ENCODE measurements at places on chromosomes 5 and 9.

DNA sequence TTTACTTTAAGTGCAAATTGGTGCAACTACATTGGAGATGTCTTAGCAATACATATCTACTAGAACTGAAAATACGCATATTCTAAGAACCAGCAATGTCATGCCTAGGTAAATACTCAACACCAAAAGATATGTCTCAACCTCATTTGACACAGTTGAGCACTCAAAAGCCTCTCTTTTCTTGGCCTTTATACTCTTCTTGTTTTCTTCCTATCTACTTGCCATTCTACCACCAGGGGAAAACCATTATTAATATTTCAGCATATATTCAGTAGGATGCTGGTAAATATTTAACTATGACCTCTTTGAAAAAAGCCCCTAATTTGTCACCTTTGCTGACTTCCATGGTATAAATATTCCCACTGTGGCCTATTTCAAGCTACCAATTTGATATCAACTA is 443.8 kb downstream of the LRRC70 start:
- no peak for DNase-seq

DNA sequence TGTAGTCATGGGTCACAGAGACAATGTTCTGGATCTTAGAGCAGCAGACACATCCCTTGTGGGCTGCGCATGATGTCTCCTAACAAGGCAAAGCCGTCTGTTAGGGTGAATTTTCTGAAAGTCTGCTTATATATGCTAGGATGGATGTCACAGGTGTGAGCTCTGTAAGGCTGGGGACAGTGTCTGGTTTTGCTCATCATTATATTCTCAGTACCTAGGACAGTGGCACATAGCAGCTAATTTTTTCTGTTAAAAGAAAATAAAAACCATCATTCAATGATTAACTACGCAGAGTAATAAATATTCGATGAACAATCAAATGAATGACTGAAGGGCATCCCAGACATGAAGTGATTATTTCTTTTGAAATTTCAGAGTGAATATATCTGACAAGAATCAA is 52.9 kb upstream of the FAM169A start:
- DNase-seq, result no peak

DNA sequence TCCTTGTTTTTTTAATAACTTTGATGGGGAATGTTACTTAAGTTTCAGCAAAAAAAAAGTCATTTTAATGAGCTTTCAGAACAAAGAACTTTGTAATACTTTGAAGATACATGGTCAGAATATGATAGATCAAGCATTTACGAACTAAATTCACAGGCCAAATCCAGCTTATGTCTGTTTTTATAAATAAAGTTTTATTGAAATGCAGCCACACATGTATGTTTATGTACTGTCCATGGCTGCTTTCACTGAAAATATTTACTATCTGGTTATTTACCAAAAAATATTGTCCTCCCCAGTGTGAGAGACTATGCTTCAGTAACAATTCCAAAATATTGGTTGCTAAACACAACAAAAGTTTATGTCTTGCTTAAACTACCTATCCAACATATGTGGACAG is 366.7 kb downstream of the PIK3R1 start:
- no peak for DNase-seq

- no peak for DNase-seq
Observed at GRCh38 chr5:176631383-176632200, 1.1 kb downstream of the EIF4E1B start.

DNA sequence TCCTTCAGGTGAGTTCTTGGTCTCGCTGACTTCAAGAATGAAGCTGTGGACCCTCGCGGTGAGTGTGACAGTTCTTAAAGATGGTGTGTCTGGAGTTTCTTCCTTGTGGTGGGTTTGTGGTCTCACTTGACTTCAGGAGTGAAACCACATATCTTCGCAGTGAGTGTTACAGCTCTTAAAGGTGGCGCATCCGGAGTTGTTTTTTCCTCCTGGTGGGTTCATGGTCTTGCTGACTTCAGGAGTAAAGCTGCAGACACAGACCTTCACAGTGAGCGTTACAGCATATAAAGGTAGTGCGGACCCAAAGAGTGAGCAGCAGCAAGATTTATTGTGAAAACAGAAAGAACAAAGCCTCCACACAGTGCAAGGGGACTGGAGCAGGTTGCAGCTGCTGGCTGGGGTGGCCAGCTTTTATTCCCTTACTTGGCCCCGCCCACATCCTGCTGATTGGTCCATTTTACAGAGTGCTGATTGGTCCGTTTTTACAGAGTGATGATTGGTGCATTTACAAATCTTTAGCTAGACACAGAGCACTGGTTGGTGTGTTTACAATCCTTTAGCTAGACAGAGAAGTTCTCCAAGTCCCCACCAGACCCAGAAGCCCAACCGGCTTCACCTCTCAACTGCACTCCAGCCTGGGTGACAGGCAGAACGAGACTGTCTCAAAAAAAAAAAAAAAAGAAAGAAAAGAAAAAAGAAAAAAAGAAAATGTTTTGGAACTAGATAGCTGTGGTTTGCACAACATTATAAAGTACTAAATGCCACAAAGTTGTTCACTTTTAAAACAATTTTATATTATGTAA is 9.1 kb upstream of the ERMP1 start:
- DNase-seq, result peak; percentile 80

DNA sequence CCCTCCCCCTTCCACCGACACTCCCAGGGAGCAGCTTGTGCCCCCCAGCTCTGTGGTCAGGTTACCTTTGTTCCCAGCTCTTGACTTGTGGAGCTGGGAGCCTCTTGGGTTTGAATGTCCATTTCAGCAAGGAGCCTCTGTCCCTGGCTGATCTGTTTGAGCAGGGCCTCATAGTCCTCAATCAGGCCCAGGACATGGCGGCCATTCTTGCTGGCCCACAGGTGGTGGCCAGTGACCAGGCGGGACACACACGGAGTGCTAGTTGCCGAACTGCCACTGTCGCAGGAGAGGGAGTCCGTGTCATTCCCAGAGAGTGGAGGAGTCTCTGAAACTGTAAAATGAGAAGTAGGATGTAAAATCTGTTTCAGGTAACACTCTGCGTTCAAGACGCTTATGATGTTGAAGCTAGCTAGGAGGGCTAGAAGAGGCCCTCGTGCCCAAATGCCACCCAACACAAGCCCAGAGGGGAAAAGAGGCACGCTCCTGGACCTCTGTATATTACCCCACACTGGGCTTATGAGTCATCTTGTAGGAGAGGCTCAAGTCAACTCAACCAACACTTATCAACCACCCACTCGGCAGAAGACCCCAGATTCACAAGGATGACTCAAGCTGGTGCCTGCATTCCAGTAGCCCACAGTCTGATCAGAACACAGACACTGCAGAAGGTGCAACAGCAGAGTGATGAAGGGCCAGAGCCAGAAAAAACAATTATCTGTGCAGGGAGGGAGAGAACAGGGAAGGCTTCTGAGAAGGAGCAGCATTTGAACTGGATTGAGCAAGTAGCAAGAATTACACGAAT is 177.0 kb downstream of the CDK5RAP2 start:
- DNase-seq, result no peak

DNA sequence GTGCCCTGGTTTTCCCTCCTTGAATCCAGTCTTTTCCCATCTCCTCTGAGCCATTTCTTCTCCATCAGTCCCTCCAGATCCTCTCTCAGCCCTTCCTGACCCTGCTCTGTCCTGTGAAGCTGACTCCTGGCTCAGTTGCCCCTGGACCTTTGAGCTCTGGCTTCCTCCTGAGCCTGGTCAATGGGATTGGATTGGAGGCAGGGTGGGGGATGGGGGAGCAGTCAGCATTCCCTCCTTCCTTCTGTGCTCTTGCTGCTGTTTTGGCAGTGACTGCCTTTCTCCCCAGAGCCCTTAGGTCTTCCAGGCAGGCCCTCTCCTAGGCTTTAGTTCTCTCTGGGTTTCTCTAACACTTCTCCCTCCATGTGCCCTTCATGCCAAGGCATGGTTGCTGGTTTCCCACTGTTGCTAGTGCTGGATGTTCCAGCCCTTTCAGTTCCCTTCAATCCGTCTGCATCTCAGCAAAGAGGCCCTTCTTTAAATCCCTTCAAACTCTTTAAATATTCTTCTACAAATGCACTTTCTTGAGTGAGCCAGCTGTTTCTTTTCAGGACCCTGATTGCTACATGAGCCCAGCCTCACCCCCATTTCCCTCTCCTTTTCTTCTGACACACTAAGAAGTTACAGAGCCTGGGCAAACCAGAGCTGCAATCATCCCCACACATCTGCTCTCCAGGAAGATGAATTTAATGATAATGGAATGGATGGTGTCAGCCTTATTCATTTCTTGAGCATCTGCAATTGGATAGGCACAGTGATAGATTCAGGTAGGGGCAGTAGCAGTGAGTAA is 2.2 kb downstream of the TNFSF15 start:
- DNase-seq, result no peak

DNA sequence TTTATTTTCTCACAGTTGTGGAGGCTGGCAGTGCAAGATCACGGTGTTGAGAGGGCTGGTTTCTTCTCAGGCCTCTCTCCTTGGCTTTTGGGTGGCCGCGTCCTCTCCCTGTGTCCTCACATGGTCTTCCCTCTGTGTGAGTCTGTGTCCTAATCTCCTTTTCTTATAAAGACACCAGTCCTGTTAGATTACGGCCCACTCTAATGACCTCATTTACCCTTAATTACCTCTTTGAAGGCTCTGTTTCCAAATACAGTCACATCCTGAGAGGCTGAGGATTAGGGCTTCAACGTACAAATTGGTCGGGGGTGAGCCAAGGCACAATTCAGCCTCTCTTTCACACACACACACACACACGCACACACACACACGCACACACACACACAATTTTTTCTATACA is 73.0 kb downstream of the UGCG start:
- DNase-seq, result no peak

DNA sequence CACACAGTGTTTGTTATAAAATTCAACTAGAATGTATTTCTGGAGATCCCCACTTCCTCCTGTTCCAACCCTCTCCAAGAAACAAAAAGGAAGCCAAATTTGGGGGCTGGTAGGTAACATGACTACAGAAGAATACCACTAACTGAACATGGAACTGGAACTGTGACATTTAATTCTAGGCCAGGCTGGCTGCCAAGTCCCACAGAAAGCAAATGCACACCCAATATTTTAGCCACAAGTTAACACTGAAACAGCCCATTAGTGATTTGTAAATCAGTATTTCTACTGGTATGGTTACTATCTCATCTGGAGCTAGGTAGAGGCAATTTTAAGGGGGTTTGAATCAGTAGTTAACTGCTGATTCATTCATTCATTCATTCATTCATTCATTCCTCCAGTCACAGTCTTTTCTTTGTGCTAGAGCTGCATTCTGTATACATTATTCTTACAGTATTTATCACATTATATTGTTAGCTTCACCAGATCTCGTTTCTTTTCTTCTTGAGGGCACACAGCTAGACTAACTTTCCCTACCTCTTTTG is 131.7 kb upstream of the GDNF start:
- DNase-seq, result no peak

GRCh38 chr5:141692919-141693725 is 11.1 kb upstream of the ARAP3 start:
- peak; percentile 74 for DNase-seq

DNA sequence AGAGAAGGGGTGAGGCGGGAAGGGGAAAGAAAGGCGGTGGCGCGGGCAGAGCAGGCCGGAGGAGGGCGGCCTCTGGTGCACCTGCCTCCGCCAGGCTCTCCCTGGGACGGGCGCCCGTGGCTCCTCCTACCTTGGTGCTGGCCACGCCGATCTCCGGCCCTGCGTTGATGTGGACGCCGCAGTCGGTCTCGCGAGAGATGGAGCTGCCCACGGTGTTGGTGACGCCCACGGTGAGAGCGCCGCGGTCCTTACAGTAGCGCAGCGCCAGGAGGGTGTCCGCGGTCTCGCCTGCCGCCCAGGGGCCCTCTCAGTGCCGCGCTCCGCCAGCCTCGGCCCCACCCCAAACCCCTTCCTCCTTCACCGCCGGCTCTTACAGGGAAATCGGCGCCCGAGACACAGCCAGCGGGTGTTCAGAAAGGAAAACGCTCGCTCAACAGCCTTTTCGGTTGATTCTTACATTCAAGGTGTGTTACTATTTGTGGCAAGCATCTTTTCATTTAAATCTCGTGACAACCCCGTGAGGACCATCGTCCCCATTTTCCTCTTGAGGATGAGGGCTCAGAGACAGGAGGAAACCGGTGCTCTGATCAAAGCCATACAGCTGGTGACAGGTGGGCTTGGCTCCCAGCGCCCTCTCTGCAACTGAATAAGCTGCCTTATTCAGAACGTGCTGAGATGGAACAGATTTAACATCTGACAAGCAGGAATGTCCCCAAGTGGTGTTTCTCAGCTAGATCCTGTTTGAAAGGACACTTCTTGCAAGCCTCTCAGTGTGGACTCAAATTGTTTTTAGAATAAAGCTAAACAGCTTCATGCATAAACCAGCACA is 22.0 kb upstream of the MAPK9 start:
- DNase-seq, result peak; percentile 60

DNA sequence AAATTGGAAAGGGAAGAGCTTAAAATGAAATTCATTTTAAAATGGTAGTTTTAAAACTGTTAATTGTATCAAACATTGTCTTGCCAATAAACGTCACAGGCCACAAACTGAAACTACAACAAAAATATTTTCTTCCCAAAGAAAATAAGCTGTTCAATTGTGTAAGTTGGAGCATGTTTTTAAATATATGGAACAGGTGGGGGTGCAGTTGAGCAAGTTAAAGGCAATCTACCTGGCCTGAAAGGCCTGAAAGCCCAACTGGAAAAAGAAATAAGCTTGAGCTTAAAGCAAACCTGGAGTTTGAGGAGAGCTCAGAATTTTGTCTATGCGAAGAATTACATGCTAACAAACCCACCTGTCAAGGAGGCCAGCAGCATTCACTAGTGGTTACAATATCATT is 439.5 kb downstream of the ACTL7B start:
- DNase-seq, result no peak

DNA sequence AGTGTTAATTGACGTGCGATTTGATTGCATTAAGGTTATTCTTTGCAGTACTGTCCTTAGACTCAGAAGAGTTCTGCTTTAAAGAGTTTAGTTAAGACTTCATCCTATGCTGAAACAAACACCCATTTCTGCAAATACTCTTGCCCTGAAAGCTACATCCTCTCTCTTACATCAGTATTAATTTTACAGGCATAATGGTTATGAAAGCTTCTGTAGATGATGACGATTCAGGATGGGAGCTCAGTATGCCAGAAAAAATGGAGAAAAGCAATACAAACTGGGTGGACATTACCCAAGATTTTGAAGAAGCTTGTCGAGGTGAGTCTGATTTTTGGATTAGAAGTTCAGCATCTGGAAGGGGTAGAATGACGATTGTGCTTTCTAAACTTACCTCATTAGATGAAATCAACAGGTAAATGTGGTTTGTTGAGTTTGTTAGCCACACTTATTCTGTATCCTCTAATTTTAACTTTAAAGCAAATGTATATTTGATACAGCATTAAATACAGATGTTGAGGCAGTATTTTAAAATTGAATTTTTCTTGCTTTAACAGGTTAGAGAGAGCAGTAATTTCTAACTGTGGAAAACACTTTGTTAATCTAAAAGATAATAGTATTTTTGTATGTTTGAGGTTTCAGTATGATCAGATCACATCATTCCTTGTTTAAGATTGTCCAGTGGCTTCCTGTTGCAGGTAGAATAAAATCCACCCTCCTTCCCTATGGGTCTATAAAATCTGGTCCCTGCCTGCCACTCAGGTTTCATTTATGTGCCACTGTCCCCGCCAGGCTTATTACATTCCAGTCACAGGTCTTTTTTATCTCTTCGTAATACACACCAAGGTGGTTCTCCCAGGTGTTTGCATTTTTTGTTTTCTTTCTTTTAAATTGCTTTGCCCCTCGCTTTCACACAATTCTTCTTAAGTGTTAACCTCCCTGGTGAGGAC is 1.3 kb downstream of the NAA35 start:
- no peak for DNase-seq

- DNase-seq, result no peak
Observed at GRCh38 chr5:148697809-148698196, 43.5 kb upstream of the HTR4 start.

- no peak for DNase-seq
Observed at GRCh38 chr9:27530915-27531755, 1.5 kb upstream of the MOB3B start.

All from CD4-positive, alpha-beta T cell treated with Interleukin-17A for 1 hour (primary cell).